ENCODE measurements at places on chromosomes 13 and 19. TPM values are rescaled to one million over a fixed set of nuclear protein-coding genes. Genes with fewer than 3 reads are reported as not detected.

Gene C19orf81
- polyA plus RNA-seq, result 1.6 TPM

Gene ATP1A3
- not detected for polyA plus RNA-seq

Gene RFPL4A
- not detected for polyA plus RNA-seq

Gene KLF12
- polyA plus RNA-seq, result 2.6 TPM

Gene SLC27A5
- polyA plus RNA-seq, result 41.5 TPM

Gene SBK2
- not detected for polyA plus RNA-seq

Gene DKKL1
- 0.95 TPM for polyA plus RNA-seq

Gene ZNF700
- polyA plus RNA-seq, result 7.2 TPM

Gene VRK3
- polyA plus RNA-seq, result 69.0 TPM

Gene LHB
- not detected for polyA plus RNA-seq

Gene DACT3
- polyA plus RNA-seq, result 5.4 TPM

Gene CASP14
- polyA plus RNA-seq, result not detected

Gene IRF2BP1
- polyA plus RNA-seq, result 18.2 TPM

Gene PABPC3
- not detected for polyA plus RNA-seq

Gene ELL
- 5.7 TPM for polyA plus RNA-seq

Gene PSG3
- not detected for polyA plus RNA-seq

Gene ASPDH
- polyA plus RNA-seq, result 115 TPM

Gene THSD8
- polyA plus RNA-seq, result 10.0 TPM

Gene RFXAP
- polyA plus RNA-seq, result 2.3 TPM

Gene COL5A3
- polyA plus RNA-seq, result 0.97 TPM
